Left lobe of liver (tissue), 2 donors: ENCODE measurements at places on chromosomes 1 and 21. TPM values are rescaled to one million over a fixed set of nuclear protein-coding genes. Genes with fewer than 3 reads are reported as not detected.

DNA sequence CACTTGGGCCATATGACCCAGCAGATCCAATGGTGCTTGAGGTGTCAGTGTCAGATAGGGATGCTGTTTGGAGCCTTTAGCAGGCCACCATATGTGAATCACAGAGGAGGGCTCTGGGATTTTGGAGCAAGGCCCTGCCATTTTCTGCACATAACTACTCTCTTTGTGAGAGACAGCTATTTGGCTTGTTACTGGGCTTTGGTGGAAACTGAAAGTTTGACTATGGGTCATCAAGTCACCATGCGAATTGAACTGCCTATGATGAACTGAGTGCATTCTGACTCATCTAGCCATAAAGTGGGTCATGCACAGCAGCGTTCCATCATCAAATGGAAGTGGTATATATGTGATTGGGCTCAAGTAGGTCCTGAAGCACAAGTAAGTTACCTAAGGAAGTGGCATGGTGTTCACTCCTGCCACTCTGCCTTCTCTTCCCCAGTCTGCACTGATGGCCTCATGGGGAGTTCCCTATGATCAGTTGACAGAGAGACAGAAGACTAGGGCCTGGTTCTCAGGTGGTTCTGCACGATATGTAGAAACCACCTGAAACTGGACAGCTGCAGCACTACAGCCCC is 447.3 kb downstream of the AGBL4 start:
- no peak for DNase-seq

The LCE1B gene
- total RNA-seq: not detected

DNA sequence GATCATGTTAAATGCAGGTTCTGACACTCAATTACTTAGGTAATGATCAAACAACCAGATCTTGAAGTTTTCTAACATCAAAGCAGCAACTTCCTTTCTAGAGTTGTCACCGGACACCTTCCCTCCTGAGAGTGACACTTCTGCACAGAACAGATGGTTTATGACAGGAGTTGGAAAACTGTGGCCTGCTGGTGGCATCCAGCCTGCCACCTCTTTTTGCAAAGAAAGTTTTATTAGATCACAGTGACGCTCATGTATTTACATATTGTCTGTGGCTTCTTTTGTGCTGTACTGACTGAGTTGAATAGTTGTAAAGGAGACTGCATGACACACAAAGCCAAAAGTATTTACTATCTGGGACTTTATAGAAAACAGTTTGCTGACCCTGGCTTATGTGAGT is 28.3 kb downstream of the DDR2 start:
- DNase-seq: no peak

The GPR89B gene
- total RNA-seq: 8.5 TPM

DNA sequence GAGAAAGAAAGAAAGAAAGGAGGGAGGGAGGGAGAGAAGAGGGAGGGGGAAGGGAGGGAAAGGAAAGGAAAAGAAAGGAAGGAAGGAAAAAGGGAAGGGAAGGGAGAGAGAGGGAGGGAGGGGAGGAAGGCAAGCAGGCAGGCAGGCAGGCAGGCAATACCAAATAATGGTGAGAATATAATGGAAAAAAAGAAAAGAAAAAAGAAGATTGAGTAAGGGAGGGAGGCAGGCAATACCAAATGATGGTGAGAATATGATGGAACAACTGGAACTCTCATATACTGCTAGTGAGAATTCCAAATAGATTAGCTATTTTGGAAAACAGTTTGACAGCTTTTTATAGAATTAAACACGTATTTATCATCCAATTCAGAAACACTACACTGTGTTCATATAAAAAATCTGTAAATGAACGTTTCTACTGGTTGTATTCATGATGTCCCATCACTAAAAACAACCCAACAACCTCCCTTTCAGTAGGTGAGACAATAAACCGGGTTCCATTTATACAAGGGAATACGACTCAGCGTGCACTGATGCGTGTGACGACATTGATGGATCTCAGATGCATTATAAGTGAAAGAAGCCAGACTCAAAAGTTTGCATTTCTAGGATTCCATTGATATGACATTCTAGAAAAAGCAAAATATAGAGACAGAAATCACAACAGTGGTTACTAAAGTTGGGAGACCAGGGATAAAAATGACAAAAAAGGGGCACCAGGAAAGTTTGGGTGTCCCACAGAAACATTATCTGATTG is 226.4 kb downstream of the DSCAM start:
- DNase-seq: no peak

DNA sequence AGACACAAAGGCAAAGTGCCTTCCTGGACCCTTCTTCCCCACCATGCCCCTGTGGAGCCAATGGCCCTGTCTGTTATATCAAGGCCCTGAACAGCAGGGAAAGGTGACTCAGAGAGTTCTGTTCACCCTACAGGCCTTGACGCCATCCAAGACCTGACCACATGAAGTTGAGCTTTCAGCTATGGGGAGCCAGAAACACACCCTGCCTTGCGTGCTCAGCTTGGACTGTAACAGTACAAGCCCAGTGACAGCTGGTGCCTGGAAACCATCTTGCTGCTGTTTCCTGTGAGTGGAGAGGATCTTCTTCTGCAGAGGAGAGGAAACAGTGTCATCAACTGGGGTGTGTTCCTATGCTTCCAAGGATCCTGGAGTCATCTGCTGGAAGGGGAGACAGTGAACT is 165.0 kb upstream of the IRF2BP2 start:
- peak; percentile 40 for DNase-seq

The DNALI1 gene
- total RNA-seq: 6.8 TPM
